GM04503 (cell line): ENCODE measurements at places on chromosomes 2 and 18.

GRCh38 chr2:237624565-237624964 lies 2.8 kb upstream of the LRRFIP1 start:
- no peak for DNase-seq

DNA sequence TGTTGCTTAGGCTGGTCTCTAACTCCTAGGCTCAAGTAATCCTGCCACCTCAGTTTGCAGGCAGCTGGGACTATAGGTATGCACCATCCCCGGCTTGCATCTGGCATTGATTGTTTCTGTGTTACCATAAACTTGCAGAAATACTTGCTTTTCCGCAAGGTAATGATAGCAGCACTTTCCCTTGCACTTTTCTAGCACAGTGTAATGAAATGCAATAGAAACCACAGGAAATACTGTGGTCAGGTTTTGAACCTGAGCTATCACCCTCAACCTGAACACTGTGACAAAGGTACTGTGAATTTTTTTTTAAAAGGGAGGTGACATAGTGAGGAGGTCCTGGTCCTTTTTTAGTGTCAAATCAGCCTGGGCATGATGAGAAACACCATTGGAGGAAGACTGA lies 38.3 kb downstream of the DHRS9 start:
- no peak for DNase-seq

GRCh38 chr18:49933530-49934128 lies 120.3 kb upstream of the ACAA2 start:
- no peak for DNase-seq

DNA sequence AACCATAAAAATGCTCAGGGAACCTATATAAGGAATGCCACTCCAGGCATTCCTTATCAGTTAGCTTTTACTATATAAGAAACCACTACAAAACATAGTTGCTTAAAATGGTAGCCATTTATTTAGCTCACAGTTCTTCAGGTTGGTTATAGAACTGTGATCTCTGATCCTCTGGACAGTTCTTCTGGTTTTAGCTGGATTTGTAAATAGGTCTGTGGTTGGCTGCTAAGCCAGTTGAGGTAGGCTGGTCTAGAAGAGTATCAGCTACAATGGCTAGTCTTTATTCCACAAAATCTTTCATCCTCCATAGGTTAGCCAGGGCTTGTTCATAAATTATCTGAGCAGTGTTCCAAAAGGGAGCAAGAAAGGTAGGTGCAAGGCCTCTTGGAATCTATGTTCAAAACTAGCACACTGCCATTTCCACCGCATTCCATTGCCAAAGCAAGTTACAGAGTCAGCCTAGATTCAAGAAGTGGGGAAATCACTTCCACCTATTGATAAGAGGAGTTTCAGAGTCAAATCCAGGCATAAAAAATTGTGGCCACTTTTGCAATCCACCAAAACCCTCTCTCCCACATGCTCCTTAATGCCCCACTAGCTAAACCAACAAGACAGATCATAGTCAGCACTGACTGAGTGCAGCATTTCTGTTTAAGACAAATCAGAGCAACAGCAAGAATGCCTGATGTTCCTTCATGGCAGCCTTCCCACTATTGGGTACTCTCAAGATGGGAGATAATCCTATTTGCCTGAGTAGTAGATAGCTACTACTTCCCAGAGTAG lies 146.4 kb downstream of the IRS1 start:
- DNase-seq, result no peak

GRCh38 chr2:235343869-235344268 lies 150.0 kb upstream of the AGAP1 start:
- no peak for DNase-seq

GRCh38 chr18:54712306-54712705 lies 116.0 kb upstream of the RAB27B start:
- DNase-seq, result no peak

DNA sequence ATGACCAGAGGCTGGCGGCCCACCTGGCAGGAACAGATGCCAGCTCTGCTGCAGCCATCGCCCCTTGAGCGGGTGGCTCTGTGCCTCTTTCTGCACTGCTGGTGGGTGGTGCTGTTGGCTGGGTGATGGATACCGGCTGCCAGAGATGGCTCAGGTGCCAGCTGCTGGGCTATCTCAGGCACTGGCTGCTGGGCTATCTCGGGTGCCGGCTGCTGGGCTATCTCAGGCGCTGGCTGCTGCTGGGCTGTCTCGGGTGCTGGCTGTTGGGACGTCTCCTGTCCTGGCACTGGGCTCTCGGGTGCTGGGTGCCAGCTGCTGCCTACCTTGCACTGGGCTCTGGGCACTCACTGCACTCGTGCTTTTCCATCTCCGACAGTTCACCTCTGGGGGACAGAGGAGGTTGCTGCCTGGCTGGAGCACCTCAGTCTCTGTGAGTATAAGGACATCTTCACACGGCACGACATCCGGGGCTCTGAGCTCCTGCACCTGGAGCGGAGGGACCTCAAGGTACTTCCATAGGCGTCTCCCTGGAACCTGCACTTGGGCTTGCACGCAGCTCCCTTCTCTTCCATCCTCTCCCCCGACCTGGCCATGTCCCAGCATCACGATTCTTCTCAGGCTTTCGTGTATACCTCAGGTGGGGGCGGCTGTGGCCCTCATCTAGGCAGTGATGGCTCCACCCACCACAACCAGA lies 98.4 kb downstream of the USP40 start:
- DNase-seq, result no peak

GRCh38 chr2:5869936-5870335 lies 177.8 kb downstream of the SOX11 start:
- DNase-seq, result no peak

- DNase-seq, result no peak
Observed at GRCh38 chr2:219304223-219304622, 5.0 kb downstream of the PTPRN start.

DNA sequence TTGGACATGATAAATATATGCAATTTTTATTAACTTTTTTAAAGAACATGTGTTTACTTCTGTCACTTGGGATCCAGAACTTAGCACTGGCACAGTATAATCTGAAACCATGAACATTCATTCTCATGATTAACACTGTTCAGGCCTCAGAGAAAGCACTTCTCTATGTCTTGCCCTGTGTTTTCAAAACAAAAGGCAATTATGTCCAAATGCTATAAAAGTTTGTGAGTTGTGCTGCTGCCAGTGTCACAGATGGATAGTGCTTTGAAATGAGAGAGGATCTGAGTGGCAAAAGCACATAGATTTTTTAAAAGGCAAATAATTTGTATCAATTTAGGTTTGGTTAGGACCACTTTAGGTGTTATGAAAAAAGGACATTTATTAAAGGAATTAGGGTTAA lies 470.5 kb upstream of the FAM98A start:
- no peak for DNase-seq

DNA sequence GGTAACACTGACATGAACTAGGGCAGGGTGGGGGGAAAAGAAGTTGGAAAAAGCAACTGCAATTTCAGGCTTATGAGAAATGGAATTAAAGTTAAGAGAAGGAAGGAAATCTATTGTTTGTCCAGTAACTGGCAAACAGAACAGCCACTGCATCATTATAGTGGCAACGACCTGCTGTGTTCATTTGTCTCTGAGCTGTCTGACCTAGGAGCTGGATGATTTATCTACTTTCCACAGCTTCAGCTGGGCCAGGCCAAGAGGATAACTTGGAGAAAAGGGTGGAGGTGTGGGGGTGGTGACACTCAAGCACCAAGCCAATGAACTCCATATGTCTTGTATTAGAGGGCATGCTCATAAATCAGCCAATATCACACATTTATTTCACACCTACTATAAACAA lies 291.5 kb upstream of the KLHL29 start:
- DNase-seq, result no peak

DNA sequence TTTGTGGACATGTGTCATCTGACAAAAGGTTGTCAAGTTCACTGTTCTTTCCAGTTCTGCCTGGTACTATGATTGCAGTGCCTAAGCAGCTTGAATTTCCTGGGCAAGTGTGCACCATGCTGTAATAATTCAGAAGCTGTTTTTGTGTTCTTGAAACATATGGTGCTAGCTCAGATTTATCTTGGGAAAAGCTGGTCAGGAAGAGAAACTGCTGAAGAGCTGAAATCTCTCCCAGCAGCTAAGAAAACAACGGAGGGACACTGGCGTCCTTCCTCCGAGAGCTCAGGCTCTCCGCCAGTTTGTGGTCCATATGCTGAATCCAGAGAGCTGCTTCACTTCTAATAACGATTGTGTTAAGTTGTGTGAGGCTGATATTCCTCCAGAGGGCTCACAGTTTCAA lies 642.0 kb downstream of the DPP10 start:
- no peak for DNase-seq

DNA sequence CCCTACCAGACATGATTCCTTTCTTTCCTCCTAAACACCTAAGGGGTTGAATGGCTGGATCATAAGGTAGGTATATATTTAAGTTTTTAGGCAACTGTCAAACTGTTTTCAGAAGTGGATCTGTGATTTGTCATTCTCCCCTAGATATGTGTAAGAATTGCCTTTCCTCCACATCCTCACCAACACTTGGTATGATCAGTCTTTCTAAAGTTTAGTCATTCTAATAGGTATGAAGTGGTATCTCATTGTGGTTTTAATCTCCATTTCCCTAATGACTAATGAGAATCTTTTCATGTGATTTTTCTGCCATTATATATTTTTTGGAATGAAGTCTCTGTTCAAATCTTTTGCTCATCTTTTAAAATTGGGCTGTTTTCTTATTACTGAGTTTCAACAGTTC lies 122.1 kb downstream of the TFCP2L1 start:
- no peak for DNase-seq

GRCh38 chr2:168583064-168583709 lies 127.1 kb downstream of the CERS6 start:
- DNase-seq, result no peak

GRCh38 chr18:79900610-79901570 lies 50.6 kb downstream of the SLC66A2 start:
- no peak for DNase-seq

DNA sequence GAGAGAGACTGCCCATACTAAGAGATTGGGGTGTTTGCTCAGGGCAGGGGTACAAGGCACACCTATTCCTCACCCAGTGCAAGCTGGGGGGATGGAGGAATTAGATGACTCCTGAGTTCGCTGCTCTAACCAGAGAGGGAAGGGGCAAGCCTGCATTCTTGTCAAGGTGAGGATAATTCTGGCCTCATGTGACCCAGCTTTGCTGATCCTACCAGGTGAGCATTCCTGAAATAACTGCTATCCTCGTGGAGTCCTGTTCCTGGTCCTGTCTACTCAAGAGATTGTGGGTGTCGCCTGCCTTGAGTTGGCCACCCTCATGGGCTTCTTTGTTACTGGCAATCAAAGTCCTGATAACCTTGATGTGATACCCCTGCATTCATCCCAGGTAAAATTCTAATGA lies 206.0 kb downstream of the SPP2 start:
- DNase-seq, result no peak

DNA sequence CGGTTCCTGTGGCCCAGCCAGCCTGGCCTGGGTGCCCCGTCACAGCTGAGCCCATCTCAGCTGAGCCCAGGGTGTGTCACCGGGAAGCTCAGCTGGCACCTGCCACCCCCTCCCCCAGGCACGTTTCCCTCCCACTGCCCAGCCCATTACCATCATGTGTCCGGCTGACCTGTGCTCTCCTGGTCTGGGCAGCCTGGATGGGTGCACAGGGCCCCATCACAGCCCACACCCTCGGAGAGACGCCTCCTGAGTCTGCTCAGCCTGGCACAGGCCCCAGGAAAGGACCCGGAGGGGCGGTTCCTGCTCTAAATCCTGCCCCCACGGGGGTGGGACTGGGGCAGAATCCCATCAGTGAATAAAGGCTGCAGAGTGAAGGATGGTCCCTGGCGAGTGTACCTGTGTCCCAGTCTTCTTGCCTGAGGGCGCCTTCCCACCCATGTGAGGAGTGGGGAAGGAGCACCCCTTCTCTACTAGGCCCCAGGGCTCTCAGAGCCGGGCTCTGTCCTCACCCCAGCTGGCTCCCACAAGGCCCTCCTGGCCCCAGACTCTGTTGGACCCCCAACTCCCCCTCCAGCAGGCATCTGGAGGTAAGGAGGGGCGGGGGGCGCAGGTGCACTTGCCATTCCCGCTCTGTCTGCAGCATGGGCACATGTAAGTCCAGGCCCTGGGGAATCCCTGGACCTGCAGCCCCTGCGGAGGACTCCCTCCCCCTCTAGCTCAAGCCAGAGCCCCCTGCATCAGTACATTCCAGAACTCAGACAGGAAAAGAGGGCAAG lies 21.2 kb downstream of the GPC1 start:
- DNase-seq, result no peak

- DNase-seq, result no peak
Observed at GRCh38 chr2:222922019-222922800, 61.4 kb downstream of the ACSL3 start.

- no peak for DNase-seq
Observed at GRCh38 chr2:204298404-204298803, 246.9 kb upstream of the PARD3B start.

DNA sequence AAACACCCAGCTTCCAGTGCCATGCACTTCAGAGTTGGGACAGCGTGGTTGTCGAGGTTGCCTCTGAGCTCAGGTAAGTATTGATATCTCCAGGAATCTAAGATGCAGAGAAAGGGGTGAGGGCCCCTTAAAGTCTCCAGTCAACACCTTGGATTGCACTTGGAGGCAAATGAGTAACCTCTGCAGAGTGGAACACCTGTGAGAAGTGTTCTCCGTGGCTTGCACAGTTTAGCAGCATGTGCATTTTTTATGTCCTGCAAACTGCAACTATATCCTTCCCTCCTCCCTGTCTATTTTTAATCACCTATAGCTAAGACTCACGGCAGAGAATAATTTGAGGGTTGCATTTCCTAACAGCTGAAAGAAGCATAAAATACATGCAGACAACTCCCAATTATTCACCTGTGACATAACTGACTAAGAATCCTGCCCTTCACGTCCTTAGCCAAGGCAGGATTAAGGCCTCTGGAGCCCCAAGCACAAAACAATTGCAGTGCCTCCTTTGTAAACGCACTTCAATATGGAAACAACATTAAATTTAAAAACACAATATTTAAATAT lies 1.6 kb upstream of the ZNF385B start:
- no peak for DNase-seq

DNA sequence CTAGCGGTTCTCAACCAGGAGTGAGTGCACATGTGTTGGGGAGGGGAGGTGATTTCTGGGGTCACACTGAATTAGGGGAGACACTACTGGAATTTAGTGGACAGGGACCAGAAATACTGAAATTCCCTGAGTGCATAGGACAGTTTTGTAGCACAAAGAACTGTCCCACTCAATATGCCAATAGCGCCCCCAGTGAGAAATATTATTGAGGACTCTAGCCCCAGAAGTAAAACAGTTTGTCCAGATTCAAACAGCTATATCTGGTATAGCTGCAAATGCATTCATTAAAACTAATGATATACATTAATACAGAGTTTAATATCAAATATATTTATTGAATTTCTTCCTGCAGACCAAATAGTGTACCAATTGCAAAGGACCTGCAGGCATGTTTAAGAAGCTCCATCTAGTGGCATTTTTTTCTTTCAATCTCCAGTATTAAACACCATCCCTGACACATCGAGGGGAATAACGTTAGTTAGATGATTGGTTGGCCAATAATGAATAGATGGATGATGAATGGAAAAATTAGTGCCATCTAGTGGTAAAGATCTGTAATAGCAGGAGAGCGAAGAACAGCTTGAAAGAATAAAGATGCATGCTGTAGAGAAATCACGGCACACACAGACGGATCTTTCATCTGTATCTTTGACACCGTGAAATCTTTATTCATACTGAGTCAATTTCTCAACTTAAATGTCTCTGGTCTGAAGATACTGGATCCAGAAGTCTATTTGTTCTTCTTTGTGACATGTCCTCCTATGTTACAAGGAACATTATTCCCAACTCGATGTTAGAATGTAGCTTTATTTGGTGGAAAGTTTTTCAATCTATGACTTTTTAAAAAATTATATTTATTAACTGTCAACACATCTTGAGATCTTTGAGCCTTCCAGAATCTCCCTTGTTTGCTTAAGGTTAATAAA lies 62.5 kb downstream of the DHRS9 start:
- no peak for DNase-seq
